ENCODE measurements at places on chromosomes 6 and 20.

DNA sequence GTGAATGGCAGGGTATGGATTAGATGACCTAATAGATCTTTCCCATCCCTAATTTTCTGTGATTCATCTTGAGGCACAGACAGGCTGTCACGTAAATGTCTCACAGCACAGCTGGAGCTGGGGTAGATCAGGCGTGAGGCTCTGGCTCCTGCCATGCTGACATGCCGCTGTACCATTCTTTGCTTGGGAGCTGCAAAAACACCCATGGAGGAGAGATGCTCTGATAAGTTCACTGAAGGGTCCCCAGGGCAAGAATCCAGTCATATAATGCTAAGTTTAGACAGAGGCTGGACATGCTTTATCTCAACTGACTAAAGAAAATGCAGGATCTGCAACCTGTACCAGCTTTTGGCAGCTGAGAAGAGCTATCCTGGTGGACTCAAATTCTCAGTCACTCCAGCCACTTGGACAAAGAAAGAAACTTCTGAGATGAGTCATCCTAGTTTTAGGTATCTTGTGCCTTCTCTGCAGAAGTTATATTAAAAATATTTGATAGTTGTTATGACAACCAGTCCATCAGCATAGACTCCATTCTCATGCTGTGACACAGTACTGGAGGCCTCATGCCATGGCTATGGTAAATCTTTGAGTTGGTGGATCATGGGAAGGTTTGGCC lies 185.1 kb upstream of the RAB32 start:
- DNase-seq = no peak

- DNase-seq = no peak
Measured at GRCh38 chr20:54456423-54456822, 19.0 kb upstream of the DOK5 start.

DNA sequence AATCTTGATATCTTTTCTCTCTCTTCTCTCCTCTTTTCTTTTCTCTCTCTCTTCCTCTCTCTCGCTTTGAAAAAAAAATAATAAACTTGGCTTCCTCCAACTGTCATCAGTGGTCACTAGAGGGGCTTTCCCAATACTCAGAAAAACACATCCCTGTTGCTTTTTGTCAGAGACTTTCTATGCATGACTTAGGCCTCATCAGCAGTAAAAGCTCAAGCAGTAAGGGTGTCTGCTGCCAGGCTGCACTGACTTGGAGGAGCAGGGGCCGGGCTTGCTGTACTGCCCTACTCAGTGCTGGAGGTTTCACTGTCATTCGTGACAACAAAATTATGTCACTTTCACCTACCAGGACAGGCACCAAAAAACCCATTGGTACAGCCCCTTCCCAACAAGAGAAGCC lies 272.0 kb downstream of the ADGB start:
- DNase-seq = no peak

DNA sequence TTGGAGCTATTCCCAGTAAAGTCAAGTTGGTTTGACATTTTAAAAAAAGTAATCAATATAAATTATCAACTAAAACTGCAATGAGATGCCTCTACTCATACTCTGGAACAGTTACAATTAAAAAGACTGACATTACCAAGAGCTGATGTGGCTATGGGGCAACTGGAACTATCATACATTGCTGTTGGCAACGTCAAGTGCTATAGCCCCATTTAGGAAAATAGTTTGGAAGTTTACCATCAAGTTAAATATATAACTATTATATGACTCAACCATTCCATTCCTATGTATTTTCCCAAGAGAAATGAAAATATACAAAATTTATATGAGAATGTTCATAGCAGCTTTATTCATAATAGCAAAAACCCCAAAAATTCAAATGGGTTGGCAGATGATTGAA lies 111.4 kb upstream of the HDGFL1 start:
- no peak for DNase-seq

DNA sequence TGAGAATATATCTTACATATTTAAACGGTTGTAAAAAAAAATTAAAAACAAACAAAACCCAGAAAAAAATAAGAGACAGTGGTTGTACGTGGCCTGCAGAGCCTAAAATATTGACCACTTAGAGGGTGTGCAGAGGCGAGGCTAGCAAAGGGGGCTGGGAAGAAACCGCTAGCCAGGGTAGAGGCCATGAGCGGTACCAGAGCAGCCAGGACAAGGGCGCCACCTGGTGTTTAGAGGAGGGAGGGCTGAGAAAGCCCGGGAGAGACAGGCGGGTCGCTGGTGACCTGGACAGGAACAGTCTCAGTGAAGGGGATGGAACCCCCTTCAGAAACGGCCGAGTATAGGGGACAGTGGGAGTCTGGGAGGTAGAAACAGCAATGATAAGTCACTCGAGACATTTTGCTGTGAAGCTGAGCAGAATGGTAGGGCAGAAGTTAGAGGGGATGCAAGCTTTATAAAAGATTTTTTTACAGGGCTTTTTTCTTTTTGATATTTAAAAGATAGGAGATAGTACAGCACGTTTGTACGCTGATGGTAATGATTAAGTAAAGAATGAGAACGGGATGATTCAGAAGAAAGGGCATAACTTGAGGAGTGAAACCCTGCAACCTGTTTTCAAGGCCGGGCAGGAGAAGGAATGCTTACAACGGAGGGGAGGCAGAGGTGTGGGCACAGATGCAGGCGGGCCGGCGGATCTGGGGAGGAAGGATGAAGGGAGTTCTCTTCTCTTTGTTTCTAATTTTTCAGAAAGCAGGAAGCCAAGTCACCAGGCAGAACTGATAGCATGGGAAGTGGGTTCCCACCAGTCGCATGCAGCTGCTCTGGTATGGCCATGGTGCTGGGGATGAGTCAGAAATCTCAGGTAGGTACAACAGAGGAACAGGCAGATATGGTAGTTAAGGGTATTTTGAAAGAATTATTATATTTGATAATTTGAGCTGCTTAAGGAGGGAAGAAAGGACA lies 76.2 kb downstream of the FAM229B start:
- DNase-seq = peak; percentile 91

DNA sequence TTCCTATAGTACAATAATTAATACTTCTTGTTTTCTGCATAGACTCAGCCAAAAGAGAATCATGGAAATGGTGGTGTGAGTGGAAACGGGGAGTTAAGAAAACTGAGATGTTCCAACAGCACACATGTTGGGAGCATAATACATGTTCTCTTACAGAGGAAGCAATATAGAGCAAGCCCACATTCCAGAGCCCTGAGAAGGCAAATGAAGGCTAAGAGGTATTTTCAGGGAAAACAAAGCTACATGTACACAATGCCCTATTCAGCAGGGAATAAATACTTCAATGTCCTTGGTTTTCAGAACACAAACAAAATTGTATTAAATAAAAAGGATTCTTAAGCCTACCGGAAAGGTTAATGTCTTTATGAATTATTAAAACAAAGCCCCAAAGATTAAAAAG lies 35.1 kb upstream of the SMIM8 start:
- DNase-seq = no peak

DNA sequence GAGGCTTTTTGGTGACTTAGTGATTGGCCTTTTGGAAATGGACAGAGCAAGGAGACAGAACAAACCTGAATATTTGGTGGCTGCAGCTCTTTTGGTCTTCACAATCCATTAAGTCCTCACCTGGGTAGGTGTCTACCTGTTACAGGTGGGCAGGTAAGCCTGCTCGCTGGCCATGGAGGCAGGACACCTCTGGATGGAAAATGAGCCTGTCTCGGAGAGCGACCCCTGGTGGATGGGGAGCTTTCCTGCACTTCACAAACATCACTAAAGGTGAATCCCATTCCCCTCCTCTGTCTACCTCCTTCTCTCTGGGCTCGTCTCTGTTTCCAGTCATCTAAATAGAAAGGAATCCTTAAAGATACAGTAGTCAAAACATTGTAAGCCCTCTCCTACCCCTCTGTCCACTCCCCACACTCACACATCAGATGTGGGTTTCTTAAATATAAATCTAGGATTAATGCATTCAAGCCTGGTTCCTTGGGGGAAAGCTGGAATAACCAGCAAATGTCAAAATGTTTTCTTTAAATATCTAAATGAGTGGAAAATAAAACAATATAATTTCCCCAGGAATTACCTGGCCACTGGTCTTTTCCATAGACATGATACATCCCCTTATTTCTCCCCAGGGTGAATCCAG lies 304.9 kb downstream of the CDH26 start:
- peak; percentile 84 for DNase-seq

GRCh38 chr6:42503894-42504293 lies 52.2 kb upstream of the TRERF1 start:
- DNase-seq = no peak

GRCh38 chr6:136166815-136167214 lies 83.3 kb downstream of the MTFR2 start:
- DNase-seq = no peak

- DNase-seq = no peak
Measured at GRCh38 chr6:66896415-66896814, 1189.4 kb upstream of the EYS start.

- DNase-seq = no peak
Measured at GRCh38 chr6:54361734-54362133, 53.5 kb downstream of the TINAG start.

DNA sequence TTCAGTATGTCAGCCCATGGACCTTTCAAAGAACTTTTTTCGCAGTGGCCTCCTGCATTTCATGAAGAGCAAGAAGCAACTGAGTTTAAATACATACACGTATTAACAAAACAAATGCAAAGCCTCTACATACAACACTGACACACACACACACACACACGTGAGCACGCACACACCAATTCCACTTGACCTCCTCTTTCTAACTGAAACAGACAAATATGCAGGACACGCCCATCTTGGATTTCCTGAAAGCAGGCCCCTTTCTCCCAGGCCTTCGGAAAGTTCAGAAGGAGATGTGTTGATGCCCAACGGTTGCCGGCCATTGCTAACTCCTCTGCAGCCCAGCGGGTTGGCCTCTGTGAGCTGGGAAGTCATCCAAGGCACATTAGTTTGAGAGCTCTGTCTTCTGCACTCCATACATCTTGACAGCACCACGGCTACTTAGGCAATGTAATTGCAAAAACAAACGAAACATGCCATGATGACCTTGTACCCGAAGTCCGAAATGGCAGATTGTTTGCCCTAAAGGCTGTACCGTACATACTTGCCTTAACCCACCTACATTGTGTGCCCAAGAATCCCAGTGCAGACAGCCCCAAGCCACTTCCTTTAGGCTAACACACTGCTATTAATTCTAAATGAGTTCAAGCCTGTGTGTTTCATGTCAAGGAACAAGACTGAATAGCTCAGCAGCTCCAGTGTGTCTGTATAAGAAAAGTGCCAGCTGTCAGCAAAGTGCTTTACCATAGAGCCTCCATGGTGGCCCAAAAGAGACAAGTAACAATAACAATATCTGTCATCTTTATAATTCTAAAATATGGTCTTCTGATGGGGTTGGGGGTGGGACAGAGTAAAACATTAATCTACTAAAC lies 138.8 kb upstream of the RNF217 start:
- no peak for DNase-seq

DNA sequence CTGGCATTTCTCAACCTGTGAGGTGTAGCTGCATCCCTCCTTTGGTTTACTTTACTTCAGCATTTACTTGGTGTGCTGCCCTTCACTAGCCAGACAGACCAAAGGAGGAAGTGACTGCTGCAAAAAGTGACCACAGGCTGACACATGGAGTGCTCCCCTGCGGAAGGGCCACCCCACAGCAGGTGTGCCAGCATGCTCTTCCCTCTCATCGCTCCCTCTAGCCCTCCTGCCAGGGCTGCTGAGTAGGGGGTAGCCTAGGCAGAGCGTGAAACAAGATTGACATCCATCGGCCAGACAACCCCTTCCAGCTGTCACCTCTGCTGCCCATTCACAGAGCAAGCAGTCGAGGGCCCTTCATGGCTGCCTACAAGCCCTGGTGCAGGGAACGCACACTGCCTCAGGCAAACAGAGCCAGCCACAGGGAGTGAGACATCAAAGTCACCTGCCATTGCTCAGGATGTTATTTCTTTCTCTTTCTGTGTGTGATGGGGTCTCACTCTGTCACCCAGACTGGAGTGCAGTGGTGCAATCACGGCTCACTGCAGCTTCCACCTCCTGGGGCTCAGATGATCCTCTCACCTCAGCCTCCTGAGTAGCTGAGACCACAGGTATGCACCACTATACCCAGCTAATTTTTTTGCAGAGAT lies 102.0 kb upstream of the RPS6KA2 start:
- DNase-seq = no peak

- DNase-seq = no peak
Measured at GRCh38 chr6:11921751-11922150, 90.4 kb upstream of the HIVEP1 start.

GRCh38 chr6:1387876-1388629 lies 1.3 kb upstream of the FOXF2 start:
- no peak for DNase-seq
